Stimulated activated CD4-positive, alpha-beta T cell treated with anti-CD3 and anti-CD28 coated beads, Interleukin-1b, Interleukin-23, amount 100 ng/mL, for 1 hour (primary cell): ENCODE measurements at places on chromosomes 7 and 10.

GRCh38 chr7:124930655-124931597 lies 1.3 kb upstream of the POT1 start:
- DNase-seq: no peak

DNA sequence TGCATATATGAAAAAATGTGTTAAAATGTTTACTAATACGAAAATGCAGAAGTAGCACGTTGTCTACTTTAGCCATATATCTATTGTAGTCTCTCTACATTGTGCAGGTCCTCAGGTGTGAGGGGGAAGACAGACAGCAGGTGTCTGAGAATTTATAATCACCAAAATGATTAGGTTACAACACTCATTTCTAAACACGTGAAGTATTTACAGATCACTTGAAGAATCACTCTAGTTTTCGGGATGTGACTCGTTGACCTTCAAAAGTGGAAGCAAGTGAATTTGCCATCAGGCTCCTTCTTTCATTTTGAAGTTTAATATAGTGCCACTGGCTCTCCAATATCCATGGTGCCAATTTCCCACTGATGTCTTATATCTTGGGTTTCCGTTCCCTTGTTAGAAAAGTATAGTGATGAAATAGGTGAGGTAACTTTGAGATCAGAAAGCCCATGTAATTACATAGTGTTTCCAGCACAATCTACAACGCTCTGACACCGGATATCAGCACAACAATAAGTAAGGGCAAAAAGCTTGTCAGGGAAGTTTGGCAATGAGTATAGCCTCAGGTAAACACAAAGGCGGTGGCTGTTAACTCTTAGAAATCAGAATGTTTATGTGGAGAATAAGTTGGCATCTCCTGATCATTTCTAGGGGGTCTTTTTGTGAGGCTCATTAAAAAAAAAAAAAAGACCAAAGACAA lies 57.5 kb upstream of the SP4 start:
- no peak for DNase-seq

DNA sequence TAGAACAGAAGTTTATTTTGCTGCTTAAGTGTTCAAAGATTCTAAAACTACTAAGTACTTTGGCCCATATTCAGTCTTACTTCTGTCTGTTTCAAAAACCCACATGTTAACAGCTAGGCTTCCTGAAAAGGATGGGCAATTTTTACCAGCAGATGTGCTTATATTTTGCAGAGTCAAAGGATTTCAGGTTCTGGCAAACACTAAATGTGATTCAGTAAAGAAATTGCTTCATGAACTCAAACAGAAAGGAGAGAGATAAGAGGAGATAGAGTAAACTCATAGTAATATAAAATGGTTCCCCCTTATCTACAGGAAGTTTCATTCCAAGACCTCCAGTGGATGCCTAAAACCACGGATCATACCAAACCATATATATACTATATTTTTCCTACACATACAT lies 248.5 kb downstream of the AGMO start:
- DNase-seq: no peak

DNA sequence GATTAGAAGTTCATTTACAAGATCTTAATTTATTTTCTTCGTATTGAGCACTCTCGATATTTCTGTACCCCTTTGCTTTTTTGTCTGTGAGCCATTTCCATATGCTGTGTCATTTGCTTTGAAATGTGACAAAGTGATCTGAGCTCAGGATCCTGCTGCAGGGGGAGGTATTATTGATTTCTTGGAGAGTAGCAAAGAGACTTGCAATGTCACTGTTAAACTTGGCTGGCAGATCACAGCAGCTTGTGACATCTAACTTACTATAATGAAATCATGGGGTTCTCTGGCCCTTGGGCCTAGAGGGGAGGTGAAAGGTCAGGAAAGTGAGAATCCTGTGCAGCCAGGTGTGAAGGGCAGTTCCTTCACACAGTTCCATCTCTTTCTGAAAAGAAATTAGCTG lies 923.4 kb downstream of the REEP3 start:
- DNase-seq: no peak

- DNase-seq: no peak
These were observed 419.8 kb downstream of the GRID1 start for GRCh38 chr10:85946713-85947326.

DNA sequence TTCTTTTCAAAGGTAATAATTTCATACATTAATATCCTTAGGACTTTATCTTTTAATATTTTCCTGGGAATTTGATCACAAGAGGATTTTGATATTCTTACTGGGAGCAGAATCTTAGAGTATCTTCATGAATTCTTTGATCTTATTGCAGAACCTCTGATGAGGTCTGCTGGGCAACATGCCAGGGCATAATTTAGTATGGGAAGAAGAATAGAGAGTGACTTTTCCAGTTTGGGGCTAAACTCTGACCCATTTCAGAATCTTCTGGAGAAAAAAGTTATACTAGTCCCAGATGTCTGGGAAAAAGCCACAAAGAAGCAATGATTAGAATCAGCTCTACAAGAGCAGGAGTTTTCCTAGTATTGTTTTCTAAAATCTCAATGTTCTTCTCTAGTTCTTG lies 28.0 kb upstream of the RSU1 start:
- no peak for DNase-seq

- DNase-seq: no peak
These were observed 1.6 kb upstream of the NRG3 start for GRCh38 chr10:81873231-81873931.

DNA sequence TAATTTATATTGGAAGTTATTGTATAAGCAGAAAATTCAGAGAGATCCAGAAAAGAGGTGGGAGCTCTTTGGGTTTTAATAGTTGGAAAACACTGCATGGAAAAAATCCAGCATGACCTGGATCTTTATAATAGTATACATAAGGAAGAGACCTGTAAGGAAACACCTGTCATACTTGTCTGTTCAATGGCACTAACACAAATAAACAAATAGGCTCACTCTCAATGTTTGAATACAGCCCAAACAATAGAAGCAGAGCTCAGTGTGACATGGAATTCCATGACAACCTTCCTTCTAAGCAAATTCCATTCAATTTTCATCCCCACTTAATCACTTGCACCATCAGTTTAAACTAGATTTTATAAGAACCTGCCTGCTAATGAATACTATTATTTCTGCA lies 31.7 kb downstream of the CISD1 start:
- DNase-seq: no peak

DNA sequence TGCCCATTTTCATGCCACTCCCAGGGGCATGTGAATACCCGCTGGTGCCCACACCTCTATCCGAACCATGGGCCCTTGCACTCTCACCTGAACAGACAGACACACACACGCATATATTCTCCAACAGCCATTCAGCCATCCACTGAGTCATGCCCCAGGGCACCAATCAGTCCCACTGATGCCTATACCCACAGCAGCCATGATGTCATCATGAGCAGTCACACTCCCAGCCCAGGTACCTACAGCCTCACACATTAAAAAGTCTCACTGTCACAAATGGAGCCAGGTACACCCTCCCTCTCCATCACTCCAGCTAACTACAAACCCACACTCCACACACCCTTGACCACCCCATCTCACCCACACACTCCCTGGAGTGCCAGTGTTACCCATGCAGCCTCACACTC lies 12.2 kb downstream of the VSIR start:
- no peak for DNase-seq

GRCh38 chr10:133344236-133344635 lies 2.9 kb upstream of the PRAP1 start:
- no peak for DNase-seq

- DNase-seq: no peak
These were observed 13.2 kb upstream of the FAM107B start for GRCh38 chr10:14787938-14788337.
